Spleen (tissue), 13 donors: ENCODE measurements at places on chromosomes 5 and 9. TPM values are rescaled to one million over a fixed set of nuclear protein-coding genes. Genes with fewer than 3 reads are reported as not detected.

Gene LTC4S
- total RNA-seq = 22.2 TPM

Gene GLIPR2
- total RNA-seq = 36.6 TPM

Gene STING1
- 137 TPM for total RNA-seq

Gene GOLGA1
- 22.4 TPM for total RNA-seq

DNA sequence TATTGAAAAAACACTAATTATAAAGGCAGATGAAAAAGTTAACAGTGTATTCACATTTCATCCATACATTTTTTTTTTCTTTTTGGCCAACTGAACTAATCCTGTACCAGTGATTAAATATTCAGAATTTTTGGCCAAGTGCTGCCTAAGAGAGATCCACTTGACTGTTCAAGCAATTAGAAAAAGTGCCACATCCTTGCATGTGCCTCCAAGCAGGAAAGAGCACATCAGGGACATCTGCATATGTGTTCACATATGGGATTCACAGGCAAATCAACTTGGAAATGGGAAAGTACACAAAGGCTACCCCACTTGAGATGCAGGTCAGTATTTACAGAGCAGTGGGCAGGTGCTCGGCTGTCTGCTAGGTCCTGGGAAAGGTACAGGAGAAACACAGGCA is 163.3 kb upstream of the LHFPL2 start:
- DNase-seq = no peak

DNA sequence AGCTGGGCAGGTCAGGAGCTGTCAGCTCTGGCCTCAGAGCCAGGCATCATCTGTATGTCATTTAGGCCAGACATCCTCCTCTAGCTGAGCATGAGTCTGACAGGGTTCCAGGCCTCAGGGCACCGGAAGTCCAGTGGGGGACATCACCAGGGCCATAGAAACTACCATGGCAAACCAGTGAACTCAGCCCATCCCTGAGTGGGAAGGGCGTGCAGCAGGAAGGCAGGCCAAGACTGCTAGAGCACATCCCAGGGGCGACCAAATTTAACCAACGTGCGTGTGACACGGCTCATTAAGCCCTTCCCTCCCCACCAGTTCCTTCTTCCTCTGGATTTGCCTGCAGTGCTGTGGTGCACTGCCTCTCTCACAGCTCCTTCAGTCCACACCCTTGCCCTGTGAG is 75.9 kb downstream of the COL27A1 start:
- DNase-seq = no peak

DNA sequence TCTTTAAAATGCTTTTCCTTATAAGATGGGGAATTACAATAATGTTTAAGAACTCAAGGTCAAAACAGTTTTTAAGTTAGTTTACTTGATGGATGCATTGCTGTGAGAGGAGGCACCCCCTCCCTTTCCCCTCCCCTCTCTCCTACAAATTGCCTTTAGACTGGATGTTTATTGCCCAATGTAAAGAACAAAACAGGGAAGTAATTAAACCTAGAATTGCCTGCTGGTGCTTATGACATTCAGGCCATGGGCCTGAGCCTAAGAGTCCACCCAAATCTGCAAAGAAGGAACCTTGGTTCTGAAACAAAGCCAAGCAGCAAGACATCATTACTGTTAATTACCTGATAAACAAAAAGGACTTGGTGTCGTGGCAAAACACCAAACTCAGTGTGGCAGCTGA is 630.3 kb downstream of the ISL1 start:
- DNase-seq = no peak

GRCh38 chr9:132505991-132506655 is 76.3 kb upstream of the BARHL1 start:
- peak; percentile 50 for DNase-seq

DNA sequence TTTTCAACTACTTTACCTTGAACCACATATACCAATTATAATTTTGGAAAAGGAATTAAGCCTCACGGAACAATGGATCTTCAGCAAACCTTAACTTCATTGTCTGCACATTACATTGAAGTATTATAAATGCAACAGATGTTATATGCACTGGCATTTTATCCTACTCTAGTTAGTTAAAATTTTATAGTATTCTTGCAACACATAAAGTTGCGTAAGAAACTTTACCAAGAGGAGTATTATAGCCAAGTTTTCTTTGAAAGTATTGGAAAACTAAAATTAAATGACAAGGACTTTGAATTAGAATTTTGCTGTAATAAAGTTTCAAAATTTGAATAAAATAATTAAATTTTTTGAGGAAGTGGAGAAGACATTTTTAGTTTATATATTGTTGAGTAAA is 63.4 kb upstream of the SREK1 start:
- DNase-seq = no peak

GRCh38 chr5:56142614-56143372 is 90.3 kb downstream of the ANKRD55 start:
- DNase-seq = no peak

DNA sequence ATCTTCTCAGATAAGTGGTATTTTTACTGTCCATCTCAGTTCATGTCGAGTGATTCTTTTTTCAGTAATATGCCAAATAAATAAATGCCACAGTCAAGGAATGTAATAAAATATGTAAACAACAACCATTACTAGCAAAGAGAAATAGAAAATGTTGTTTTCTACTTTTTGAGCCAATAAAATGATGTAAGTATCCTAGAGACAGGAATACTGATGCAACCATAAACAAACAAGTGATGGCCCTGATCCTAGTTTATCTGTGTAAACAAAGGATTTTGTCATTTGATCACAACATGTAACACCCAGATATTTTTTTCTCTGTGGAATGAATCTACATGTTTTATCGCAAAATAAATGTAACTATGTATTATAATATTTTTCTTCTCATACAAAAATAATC is 1852.8 kb downstream of the EFNA5 start:
- DNase-seq = no peak

DNA sequence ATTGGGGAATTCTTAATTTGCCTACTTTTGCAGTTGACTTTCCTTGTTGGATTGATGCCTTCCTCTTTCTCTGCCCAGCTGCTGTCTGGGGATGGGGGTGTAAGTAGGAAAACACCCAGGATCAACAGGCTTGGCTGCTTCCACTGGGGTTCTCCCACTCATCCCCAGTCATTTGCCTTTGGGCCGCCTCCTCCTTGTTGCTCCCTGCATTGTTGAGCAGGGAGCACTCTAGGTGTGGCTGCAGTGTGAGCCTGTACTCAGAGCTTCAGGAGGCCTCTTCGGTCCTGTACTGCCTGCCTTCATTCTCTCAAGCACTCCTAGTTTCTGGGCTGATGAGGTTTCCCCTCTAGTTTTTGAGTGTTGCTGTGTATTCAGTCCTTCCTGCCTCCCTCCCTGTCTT is 12.1 kb downstream of the RHOBTB3 start:
- DNase-seq = no peak
